ENCODE measurements at places on chromosomes 6 and 20.

DNA sequence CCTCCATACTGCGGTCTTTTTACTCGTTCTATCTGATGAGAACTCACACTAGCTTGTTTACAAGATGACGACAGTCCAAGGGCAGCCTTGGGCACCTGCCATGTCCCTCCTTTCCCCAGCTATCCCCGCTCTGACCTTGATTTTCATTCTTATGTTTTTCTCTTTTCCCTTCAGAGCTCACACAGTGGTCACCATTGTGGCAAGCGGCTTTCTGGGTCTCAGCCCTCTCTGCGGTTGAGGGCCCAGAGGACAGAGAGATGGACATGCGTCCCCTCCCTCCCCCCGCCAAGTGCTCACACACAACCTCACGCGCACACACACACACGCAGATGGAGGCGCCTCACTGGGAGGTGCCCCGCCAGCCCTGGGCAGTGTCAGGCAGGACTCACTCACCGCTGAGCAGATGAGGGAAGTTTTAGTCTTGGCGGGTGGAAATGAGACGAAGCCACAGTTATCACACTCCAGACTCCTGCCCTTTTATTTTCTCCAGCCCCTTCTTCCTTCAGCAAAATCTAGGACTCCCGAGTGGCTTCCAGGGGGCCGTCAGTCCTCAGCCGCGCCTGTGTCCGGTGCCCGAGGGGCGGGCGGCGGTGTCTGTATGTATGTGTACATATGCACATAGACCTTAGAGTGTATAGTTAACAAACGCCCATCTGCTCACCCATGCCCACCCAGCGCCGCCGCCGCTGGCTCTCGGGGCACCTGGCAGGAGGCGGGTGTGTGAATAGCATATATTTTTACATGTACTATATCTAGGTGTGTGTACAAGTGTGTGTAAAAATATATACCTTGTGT, 13.8 kb upstream of the MYL9 start:
- DNase-seq = no peak

DNA sequence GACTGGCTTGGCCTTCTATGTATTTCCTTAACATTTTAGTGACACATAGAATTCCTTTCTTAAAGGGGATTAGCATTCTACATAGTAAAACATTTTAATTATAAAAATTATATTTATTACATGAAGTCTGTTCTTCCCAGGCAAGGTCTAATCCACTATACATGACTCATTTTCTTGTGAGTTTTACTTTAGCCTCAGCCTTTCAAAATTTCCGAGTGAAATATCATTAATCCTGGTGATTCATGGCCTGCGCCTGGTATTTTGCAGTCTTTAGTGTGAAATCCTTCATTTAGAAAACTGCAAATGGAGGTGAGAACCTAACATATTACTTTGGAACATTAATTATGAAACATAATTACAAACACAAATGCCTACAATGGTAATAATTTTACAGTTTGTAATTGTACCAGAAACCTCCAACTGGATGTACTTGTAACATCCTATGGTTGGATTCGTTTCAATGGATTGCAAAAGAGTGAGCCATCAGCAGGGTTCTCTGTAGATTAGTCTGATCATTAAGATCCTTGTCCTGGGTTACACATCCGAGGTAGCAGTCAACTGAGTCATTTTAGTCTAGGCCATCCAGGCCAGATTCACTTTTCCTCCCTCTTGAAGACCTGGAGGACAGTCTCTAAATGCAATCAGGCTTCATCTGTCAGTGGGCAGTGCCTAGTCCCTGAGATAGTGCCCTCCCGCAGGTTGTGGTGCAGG, 272.0 kb downstream of the PACRG start:
- DNase-seq = peak; percentile 90

DNA sequence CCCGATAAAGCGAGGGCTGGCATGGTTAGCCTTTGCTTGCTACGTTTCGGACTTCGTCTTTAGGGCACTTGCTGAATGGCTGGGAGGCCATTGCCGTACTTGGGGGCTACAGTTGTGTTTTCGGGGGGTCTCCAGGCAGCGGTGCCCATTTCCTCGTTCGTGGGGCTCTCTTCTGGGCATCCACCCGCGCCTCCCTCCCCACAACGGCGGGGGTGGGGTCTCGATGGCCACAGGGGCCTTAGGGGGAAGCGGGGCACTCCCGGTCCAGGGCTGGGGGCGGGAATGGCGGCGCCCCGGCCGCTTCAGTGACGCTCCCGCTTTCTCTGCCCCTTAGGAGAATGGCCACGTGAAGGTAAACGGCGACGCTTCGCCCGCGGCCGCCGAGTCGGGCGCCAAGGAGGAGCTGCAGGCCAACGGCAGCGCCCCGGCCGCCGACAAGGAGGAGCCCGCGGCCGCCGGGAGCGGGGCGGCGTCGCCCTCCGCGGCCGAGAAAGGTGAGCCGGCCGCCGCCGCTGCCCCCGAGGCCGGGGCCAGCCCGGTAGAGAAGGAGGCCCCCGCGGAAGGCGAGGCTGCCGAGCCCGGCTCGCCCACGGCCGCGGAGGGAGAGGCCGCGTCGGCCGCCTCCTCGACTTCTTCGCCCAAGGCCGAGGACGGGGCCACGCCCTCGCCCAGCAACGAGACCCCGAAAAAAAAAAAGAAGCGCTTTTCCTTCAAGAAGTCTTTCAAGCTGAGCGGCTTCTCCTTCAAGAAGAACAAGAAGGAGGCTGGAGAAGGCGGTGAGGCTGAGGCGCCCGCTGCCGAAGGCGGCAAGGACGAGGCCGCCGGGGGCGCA, 2.4 kb downstream of the MARCKS start:
- peak; percentile 72 for DNase-seq

DNA sequence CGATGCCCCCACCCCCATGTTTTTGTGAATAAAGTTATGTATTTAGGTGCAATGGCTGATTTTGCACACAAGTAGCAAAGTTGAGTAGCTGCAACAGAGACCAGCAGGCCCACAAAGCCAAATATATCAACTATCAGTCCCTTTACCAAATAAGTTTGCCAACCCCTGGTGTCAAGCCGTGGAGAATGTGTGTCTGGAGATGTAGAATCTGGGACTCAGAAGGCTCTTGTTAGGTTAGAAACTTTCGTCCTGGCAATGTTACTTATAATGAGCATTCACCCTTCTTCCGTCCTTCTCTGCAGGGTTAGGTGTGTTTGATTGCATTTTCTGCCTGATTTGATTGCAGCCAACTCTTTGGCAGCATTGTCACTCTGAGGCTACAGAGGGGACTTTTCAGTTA, 57.8 kb downstream of the ZNF217 start:
- no peak for DNase-seq

GRCh38 chr20:58208944-58209343, 19.5 kb downstream of the ANKRD60 start:
- DNase-seq = no peak

GRCh38 chr6:160112628-160113299, 8.9 kb upstream of the SLC22A1 start:
- DNase-seq = no peak

DNA sequence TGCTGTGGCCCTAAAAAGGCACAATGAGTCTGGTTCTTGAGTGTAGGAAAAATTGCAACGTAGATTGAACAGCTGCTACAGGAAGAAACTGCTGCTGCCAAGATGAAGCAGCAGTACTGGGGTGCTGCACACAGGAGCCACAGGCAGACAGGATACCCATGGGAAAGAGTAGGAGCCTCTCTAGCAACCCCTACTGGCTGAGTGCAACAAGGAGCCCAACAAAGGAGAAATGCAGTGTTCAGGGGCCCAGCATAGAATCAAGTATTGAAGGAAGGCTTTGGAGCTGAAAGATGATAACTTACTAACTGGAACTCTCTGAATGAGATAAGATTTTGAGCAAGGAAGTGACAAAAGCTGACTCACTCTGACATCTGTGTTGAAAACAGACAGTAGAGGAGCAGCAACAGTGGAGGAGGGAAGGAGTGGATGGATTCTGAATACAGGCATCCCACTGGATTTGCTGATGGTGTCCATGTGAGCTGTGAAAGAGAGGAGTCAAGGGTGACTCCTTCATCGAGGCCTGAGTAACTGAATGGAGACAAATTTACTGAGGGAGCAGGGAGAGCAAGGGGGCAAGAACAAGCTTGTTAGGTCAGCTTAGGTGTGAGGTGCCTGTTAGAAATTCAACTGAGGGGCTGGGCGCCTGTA, 534.7 kb upstream of the JARID2 start:
- DNase-seq = peak; percentile 84

GRCh38 chr6:147624946-147625515, 116.5 kb downstream of the SAMD5 start:
- DNase-seq = no peak

- no peak for DNase-seq
Measured at GRCh38 chr20:48460681-48461080, 367.1 kb downstream of the PREX1 start.

GRCh38 chr6:136820561-136820960, 1.8 kb upstream of the PEX7 start:
- DNase-seq = no peak

- DNase-seq = peak; percentile 12
Measured at GRCh38 chr6:133241086-133241900, at the start of gene EYA4. TSS of gene EYA4 (plus strand) at chr6:133241357. CDS start at chr6:133274781, 33,424 bp downstream.

DNA sequence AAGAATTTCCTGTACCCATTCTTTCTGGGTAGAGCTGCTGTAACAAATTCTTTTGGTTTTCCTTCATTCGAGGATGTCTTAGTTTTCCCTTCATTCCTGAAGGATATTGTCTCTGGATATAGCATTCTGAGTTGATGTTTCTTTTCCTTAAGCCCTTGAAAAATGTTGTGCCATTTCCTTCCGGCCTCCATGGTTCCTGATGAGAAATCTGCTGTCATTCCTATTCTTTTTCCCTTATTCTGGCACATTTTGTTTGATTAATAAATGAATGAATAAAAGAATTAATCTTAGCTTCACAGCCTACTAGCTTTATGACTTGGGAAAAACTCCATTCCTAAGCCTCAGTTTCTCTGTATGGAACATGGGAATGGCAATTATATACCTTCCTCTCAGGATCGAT, 173.1 kb downstream of the EYA2 start:
- DNase-seq = no peak

GRCh38 chr6:14983599-14984518, 262.0 kb upstream of the JARID2 start:
- DNase-seq = peak; percentile 14

GRCh38 chr6:35736253-35736894, 458 bp upstream of the ARMC12 start:
- peak; percentile 55 for DNase-seq

DNA sequence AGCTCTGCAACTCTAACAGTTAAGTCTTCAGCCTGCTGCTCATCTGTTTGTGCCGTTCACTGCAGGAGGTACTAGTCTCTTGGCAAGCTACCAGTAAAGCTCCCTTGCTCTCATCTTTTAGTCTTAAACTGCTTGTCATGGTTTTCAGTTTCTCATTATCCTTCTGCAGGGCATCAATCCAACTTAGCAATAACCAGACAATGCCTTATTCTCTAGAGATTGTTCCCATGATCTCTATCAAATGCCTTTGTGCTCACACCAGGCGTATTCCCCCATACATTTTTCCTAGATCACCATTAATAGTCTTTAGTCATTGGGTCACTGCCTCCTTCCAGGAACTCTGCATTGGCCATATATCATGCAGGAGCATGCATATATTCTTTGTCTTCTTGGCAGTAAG, 171.3 kb downstream of the GRM1 start:
- DNase-seq = peak; percentile 82

- DNase-seq = no peak
Measured at GRCh38 chr6:44497807-44498206, 110.3 kb downstream of the CDC5L start.

- no peak for DNase-seq
Measured at GRCh38 chr6:1669996-1670395, 60.3 kb downstream of the FOXC1 start.

DNA sequence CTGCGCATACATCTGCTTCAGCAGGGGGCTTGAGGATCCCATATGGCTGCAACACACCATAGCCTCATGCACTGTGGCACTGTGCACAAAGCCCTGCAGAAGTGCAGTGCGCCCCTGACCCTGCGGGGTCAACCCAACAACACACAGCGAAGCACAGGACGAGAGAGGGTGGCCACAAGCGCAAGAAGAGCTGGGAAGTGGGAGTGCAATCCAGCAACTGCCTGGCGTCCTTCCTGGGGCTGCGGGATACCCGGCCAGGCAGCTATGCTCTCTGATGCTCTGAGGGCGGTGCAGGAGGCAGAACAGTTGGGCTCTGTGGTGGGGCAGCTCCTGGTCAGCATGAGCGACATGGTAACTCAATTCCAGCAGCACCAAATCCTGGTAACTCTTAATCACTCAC, 5.6 kb upstream of the ACSS1 start:
- no peak for DNase-seq

DNA sequence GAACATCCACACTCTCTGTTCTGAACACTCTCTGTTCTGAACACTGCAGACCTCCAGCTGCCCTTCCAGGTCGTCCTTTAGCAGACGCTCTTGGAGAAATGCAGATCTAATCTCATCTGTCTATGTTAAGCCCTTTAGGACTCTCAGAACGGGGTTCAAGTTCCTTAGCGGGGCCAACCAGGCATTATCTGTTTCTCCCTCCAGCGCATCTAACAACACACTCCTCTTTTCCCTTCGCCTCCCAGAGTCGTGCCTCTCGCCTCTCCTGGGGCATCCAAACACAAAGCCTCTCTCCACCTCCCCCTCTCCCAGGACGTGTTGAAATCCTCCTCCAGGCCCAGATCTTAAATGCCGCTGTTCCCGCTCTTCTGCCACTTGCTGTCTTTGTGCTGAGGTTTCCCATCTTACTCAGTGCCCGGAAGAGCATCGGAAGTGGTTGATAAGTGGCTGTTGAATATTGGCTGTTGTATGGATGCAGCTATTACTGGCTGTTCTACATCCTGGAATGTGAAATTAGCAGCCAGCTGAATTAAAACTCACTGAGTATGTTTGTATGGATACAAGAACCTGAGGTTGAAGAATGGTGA, 108.4 kb upstream of the GGTLC1 start:
- DNase-seq = no peak

- peak; percentile 60 for DNase-seq
Measured at GRCh38 chr6:46419576-46420002, 71.7 kb downstream of the RCAN2 start.

- no peak for DNase-seq
Measured at GRCh38 chr6:40315060-40315459, 272.1 kb downstream of the LRFN2 start.

- no peak for DNase-seq
Measured at GRCh38 chr20:63968136-63968927, 1.4 kb downstream of the ZNF512B start.

DNA sequence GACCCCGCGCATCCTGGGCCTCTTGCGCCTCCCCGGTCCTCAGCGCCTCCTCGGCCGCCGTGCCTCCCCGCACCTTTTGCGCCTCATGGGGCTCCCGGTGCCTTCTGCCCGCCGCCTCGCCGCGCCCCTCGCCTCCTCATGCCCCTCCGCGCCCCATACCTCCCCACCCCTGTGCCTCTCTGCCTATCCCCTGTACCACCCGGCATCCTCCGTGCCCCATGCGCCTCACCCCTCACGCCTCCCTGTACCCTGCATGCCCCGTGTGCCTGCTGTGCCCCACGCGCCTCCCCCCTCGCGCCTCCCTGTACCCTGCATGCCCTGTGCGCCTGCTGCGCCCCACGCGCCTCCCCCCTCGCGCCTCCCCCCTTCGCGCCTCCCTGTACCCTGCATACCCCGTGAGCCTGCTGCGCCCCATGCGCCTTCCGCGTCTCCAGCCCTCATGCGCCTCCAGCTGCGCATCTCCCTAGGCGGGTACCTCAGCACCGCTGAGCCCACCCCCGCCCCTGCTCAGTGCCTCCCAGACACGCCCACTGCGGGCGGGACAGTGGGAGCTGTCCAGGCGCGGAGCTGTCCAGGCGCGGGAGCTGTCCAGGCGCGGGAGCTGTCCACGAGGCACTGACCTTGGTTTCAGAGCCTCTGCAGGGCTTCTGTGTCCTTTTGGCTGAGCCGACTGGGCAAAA, 37.1 kb downstream of the IGF2R start:
- DNase-seq = peak; percentile 50

GRCh38 chr20:13960525-13960924, 29.9 kb downstream of the SEL1L2 start:
- no peak for DNase-seq

- DNase-seq = peak; percentile 54
Measured at GRCh38 chr6:44151348-44152108, 7.1 kb upstream of the CAPN11 start.

Data from fibroblast of skin of abdomen (primary cell).